Stimulated activated CD4-positive, alpha-beta T cell treated with anti-CD3 and anti-CD28 coated beads, TNF-alpha, amount 100 ng/mL, for 48 hours (primary cell): ENCODE measurements at places on chromosomes 6 and 20.
A peak's percentile ranks its signal among the peaks of the same experiment; 100 is the strongest.

GRCh38 chr6:71453371-71453706 is 164.7 kb downstream of the OGFRL1 start:
- no peak for DNase-seq

- DNase-seq: no peak
Measured at GRCh38 chr6:47766445-47766844, 15.4 kb upstream of the OPN5 start.

DNA sequence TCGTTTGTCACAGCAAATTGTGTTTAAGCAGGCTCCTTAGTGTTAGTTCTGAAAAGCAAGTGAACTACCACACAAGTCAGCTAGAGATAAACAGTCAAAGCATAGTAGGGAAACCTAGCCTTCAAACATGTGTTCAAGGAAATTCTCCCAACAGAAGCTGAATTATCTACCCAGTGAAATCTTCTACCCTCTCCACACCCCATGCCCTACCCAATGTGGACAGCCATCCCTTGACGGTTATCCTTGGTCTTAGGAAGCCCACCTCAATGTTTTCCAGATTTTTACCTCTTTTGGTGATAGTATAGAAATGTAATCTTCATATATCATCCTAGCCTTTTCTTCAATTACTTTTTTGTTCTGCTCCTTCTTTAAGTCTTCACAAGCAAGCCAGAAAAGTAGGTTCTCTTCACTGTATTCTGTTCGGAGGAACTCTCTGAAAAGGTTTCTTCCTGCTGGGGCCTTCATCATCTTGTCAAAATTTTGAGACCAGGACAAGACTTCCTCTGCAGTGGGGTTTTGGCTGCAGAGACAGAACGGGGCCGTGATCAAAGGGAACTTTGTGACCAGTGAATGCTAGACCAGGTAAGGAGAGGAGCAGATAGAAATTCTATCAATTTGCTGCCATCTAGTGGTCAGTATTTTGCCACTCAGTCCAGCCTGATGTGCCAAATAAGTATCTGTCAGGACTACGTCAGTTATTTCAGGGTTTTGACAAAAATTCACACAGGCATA is 21.6 kb upstream of the MTRF1L start:
- peak; percentile 31 for DNase-seq

GRCh38 chr6:139436200-139436956 is 61.9 kb upstream of the CITED2 start:
- DNase-seq: no peak

- no peak for DNase-seq
Measured at GRCh38 chr6:131778169-131778568, 29.7 kb upstream of the ENPP1 start.

DNA sequence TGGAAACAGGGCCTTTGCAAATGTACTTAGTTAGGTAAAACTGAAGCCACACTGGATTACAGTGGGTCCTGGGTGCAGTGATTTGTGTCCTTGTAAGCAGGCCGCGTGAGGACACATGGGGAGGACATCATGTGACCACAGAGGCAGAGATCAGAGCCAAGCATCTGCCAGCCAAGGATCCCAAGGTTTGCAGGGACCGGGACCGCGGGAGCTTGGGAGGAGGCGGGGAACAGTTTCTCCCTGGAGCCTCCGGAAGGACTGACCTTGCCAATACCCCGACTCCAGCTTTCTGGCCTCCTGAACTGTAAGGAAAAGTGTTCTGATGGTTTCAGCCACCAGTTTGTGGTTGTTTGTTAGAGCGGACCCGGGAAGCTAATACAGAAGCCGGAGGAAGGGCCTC is 500.9 kb downstream of the PREX1 start:
- DNase-seq: no peak

DNA sequence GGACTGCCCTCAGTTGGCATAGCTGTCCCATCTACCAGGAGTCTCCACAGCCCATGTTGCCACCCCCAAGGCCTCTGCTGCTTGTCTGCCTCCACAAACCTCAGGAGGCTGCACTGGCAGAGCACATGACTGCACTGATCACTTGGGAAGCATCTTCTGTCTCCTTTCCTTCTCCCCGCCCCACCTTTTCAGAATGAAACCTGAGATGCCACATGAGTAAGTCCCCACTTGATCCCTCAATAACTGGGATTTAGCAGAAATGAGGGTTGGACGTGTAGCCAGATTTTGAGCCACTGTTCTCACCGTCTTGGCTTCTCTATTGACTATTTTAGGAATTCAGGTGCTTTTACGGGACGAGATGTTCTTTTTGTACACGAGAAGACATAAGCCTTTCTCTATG is 328.4 kb downstream of the CDC5L start:
- no peak for DNase-seq

- no peak for DNase-seq
Measured at GRCh38 chr6:11263291-11263775, 30.9 kb upstream of the NEDD9 start.

GRCh38 chr6:89413006-89413400 is 930 bp upstream of the RRAGD start:
- no peak for DNase-seq

DNA sequence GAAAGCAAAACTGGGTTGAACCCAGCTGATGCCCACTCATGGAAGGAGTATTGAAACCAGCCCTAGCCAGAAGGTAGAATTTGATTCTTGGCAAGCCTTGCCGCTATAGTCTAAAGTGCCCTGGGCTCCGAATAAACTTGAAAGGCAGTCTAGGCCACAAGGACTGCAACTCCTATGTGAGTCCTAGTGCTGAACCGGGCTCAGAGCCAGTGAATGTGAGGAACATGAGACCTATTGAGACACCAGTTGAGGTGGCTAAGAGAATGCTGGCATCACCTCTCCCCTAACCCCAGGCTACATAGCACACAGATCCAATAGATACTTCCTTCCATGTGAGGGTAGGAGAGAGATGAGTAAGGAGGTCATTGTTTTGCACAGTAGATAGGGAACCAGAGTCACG is 3.5 kb upstream of the DEFB110 start:
- DNase-seq: no peak

DNA sequence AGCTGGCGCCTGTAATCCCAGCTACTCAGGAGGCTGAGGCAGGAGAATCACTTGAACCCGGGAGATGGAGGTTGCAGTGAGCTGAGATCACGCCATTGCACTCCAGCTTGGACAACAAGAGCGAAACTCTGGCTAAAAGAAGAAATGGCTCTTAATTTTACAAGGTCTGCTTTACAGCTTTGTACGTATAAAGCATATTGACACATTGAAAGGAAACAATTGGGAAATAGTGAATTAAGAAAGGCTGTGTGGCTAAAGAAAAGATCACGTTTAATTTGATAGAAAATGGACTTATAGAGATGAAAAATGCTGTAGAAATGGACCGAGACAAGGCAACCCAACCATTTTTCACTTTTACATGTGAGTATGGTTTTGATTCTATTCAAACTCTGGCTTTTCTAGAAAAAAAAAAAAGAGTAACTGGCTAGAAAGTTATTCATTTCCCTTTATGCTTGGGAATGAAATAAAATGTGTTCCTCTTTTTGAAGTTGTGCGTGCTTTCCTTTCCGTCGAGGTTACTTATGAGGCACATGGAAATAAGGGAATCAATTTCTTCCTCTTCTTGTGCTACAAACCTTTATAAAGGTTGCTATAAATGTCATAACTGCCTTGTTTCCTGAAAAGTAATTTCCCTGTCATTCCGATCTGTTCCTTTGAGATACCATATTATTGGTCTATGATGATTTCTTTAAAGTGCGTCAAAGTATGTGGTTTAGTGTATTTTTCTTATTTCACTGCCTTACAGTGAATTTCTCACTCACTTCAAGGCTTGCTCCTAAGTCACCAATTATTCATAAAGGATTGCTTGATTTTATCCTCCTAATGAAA is 29.4 kb downstream of the PFDN4 start:
- DNase-seq: no peak

DNA sequence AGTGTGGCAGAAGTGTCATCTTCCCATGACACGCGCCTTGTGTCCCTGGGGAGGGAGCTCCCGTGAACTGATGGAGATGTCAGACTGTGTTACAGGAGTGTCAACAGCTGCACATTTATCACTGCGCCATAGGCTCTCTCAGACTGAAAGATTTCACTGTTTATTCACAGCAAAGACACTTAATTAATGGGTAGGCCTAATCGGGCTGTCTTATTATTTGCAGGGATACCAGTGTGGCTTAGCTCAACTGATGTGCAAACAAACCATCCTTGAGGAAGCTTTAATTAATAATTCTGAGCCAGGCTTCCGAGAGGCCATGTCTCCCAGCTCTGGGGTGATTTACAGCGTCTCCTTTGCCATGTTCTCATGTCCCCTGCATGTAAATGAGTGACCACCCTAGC is 771.0 kb downstream of the QKI start:
- DNase-seq: no peak

- no peak for DNase-seq
Measured at GRCh38 chr6:103027271-103027931, 1633.9 kb downstream of the GRIK2 start.

- no peak for DNase-seq
Measured at GRCh38 chr20:55685841-55686240, 319.5 kb downstream of the CBLN4 start.

- no peak for DNase-seq
Measured at GRCh38 chr20:60507087-60507694, 549.0 kb downstream of the CDH26 start.

GRCh38 chr6:155291291-155291690 is 23.0 kb downstream of the TFB1M start:
- no peak for DNase-seq

- no peak for DNase-seq
Measured at GRCh38 chr20:24102290-24102689, 113.7 kb upstream of the GGTLC1 start.

DNA sequence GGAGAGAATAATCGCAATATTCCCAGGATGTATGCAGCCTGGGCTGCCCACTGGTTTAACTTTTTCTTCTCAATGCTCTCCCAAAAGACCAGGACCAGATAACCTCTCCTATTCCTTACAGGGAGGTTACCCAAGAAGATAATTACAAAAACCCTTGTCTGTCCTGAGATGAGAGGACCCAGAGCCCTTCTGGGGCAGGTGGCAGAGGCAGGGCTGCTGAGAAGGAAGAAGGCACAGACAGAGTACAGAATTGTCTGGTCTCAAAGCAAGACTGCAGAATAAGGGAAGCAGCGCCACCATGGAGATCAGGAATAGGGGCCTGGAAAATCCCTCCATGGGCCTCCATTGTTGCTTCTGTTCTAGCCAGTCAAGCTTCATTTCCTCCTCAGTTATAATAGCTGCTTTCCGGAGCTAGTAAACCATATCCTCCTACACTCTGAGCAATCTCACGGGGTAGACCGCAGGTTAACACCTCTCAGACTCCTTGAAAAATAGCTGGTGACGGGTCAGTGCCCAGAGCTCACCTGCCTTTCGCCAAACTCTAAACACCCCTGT is 463 bp upstream of the HLA-DMB start:
- DNase-seq: no peak

- DNase-seq: no peak
Measured at GRCh38 chr6:81148751-81149150, 603.7 kb downstream of the TENT5A start.

GRCh38 chr6:142339968-142340658 is 38.3 kb downstream of the ADGRG6 start:
- no peak for DNase-seq

DNA sequence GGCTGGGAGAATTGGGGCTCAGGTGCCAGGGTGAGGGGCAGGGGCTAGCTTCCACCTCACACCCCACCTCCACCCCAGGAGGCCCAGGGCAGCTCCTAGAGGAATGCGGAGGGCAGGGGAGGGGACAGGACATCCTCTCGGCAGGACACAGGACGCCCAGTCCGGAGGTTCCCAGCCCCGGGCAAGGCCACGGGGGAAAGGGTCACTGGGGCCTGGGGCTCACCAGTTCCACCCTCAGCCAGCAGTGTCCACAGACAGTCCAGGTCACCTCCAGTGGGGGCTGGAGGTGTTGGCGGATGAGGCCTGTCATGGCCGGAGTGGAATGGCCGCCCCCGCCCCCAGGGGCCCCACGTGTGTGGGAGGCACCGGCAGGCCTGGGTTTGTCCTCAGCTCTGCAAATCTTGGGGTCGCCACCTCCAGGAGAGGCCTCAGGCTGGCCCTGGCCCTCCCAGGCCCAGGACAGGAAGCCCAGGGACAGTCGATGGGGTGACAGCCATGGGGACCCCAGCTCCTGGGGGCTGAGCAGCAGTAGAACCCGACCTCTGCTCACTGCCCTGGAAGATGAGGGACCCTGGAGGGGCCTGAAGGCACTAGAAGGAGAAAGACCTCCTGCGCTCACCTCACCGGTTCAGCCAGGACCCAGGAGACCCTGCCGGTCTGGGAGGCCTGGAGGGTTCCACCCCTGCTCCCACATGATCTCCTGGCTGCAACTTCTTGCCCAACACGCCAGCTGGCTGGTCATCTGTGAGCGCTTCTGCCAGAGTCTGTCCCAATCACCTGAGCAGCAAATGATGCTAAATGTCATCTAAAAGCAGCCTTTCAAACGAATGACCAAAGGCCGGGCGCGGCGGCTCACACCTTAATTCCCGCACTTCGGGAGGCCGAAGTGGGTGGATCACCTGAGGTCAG is 13.0 kb upstream of the ABHD16B start:
- DNase-seq: no peak

DNA sequence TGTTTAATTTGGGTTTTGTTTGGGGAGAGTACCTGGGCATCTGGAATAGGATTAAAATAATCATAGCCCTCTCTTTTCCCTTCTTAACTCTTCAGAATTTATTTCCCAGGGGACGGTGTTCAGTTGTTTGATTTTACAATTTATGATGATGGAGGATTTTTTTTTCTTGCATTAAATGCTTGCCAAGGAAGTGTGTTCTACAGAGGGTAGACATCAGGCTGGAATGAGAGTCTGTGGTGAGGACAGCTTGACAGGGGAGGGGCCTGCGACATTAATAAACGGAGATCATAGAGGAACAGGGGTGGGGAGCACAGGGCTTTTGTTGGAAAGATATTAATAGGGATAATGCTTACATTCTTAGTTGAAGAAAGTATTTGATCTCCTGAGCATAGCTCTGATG is 297.5 kb downstream of the CLIC5 start:
- DNase-seq: no peak

DNA sequence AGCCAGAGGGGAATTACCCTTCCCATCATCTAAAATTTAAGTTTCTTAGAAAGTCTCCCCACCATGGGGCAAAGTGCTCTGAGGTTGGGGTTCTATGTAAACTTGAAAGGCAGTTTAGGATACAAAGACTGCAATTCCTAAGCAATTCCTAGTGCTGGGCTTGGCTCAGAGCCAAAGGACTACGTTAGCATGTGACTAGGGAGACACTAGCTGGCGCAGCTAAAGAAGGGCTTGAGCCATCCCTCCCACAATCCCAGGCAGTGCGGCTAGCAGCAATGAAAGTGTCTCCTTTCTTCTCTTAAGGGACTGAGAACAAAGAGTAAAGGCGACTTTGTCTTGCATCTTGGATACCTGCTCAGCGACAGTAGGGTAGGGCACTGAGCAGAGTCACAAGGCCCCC is 306.6 kb upstream of the FKBP1C start:
- no peak for DNase-seq

GRCh38 chr6:3579652-3580175 is 122.9 kb upstream of the SLC22A23 start:
- DNase-seq: no peak

GRCh38 chr20:44279228-44279627 is 31.8 kb downstream of the FITM2 start:
- DNase-seq: no peak

- no peak for DNase-seq
Measured at GRCh38 chr6:15504581-15505350, 158.1 kb downstream of the DTNBP1 start.
